ENCODE measurements at places on chromosomes 1 and 21.

GRCh38 chr1:175978476-175978875, 228.6 kb downstream of the COP1 start:
- no peak for DNase-seq

GRCh38 chr1:185567440-185567839, 166.8 kb upstream of the HMCN1 start:
- DNase-seq, result no peak

- no peak for DNase-seq
Observed at GRCh38 chr1:233570706-233571105, 43.2 kb upstream of the KCNK1 start.

DNA sequence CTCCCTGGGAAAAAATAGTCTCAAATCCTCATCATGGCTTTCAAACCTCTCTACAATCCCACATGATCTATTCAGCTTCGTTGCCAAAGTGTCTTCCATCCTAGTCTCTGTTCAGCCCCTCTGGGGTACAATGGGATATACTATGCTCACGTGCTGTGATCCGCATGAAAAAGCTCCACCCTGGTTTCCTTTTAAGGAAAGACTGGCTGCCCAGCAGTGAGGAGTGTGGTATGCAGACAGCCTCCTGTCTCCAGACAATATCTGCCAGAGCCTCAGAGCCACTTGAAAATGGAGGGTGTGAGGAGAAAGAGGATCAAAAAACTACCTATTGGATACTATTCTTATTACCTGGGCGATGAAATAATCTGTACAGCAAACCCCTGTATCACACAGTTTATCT, 194.5 kb downstream of the LHX8 start:
- no peak for DNase-seq

GRCh38 chr1:100413035-100413434, 60.7 kb downstream of the CDC14A start:
- peak; percentile 49 for DNase-seq

- DNase-seq, result no peak
Observed at GRCh38 chr1:8679395-8679800, 138.0 kb downstream of the RERE start.

DNA sequence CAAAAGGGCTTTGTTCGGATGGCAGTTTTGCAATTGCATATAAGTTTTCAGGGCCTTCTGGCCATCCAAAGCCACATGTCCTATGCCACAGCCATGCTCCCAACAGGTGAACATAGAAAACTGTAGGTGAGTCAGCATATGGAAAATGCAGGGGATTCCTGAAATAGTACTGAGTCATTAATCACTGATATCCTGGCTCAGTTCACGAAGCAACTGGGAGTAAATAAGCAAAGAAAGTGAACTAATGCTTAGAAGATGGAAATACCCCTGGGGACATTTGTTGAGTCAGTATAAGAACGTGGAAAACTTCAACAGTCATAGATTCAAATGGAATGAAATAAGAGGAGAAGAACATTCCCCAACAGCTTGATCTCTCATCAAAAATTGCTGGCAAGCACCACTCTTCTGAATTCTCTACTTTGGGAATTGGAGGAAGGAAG, 148.9 kb upstream of the RUNX1 start:
- DNase-seq, result no peak

DNA sequence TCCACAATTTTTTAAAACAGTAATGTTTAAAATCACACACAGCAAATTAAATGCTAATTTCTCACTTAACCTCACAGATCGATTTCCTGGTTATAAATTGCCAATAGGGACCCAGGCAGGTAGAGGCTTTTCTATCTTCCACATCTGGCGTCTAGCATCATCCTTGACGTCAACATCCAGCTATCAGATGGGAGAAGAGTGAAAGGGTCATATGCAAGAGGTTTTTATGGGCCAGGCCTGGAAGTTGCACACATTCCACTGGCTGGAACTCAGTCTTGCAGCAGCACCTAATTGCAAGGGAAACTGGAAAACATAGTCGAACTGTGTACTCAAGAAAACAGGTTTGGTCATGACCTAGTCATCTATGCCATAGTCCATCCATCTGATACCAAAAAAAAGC, 6.0 kb upstream of the EEIG2 start:
- DNase-seq, result no peak

GRCh38 chr1:14602136-14602535, 3.7 kb downstream of the KAZN start:
- DNase-seq, result no peak

DNA sequence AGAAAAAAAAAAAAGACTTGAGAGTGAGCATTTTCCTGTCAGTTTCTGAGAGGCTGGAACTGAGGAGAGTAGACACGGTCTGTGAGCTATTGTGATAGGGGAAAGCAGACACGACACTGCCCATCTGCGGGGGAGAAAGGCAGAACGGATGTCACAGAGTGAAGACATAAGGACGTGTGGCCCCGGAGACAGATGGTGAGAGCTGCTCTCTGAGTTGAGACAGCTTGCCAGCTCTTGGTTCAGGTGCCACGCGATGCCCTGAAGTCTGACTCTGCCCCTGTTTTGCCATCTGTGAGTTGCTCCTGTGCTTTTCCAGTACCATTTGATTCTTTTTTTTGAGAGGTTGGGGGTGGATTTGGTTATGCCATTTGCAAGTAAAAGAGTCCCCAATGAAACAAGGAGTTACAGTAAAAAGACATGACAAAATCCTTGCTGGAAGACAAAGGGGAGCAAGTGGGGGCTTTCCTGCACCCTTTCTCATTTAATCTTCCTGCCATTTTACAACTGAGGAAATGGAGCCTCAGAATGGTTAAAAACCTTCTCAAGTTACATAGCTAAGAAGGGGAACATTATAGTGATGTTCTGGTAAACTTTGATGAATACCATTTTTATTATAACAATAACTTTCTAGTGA, 128.9 kb upstream of the DNAH14 start:
- no peak for DNase-seq

DNA sequence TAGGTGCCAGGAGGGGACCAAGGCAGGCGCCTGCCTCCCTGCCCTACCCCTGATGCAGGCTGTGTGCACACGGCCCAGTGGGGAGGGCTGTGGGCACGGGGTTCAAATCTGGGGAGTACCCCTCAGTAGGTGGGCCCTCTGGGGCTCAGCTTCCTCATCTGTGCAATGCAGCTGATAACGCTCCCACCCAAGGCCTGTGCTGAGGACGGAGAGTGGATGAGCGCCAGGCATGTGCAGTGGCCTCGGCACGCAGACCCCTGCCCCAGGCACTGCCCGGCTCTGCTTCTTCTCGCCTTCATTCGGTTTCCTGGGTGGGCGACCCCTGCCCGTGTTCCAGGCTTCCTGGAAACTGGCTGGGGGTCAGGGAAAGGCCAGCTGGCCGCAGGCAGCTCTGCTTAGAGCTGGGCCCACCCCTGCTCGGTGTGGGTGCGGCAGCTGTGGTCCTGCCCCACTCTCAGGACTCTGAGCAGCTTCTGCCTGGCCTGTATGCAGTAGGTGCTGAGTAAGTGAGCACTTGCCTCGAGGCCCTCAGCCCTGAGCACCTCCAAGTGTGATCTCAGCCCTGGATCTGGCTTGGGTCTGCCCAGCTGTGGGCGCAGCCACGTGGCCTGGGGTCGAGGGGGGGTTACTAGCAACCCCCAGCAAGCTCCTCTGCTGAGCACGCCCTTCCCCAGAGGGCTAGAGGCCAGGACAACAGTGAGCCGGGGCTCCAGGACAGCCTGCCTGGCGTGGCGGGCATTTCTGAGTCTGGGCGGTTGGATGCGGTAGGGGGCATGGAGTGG, 11.9 kb upstream of the TNFRSF14 start:
- DNase-seq, result no peak

GRCh38 chr1:63836830-63837229, 63.0 kb downstream of the ROR1 start:
- DNase-seq, result no peak

DNA sequence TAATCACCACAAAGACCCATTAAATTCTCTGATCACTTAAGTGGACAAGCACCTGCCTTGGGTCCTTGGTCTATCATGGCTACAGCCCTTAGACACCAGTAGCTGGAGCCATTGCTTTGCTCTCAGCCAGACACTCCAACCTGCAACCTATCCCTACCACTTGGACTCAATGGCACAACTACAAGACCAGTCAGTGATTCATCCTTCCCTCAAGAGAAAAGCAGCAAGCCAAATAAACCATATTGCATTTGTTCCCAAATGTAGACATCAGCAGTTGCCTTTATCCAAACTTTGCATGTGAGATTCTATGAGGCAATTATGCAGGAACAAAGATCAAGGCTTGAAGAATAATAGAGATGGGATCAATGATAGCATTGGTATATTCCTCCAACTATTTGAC, 263.4 kb downstream of the HHIPL2 start:
- no peak for DNase-seq

GRCh38 chr1:36148821-36149236, 457 bp downstream of the TRAPPC3 start:
- no peak for DNase-seq

GRCh38 chr1:197955486-197956394, 38.6 kb downstream of the LHX9 start:
- no peak for DNase-seq

GRCh38 chr1:89873770-89874169, 52.9 kb downstream of the LRRC8D start:
- DNase-seq, result no peak

DNA sequence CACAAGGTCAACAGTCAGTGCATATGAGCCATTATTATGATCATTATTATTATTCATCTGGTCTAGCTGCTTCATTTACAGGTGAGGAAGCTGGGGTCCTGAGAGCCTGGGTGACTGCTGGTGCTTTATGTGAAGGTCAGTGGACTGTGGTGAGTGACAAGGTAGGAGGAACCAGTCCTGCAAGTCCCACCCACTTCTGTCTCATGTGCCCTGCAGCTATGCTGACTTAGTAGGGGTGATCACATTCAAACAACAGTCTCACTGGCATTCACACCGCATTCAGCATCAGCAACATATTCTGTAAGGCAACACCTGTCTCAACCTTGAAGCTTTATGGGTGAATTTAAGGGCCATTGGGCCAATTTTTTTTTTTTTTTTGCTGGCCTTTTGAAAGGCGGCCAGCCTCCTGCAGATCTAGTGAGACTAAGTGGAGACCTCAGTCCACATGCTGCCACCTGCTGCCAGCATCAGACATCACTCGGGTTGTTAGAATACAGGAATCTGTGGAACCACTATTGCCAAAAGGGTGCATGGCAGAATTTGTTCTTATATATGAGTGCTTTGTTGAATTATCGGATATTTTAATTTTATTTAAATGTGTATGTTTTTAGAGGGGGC, 59.9 kb upstream of the CACNA1E start:
- peak; percentile 27 for DNase-seq

GRCh38 chr1:47785561-47786271, 211.5 kb downstream of the TRABD2B start:
- no peak for DNase-seq

DNA sequence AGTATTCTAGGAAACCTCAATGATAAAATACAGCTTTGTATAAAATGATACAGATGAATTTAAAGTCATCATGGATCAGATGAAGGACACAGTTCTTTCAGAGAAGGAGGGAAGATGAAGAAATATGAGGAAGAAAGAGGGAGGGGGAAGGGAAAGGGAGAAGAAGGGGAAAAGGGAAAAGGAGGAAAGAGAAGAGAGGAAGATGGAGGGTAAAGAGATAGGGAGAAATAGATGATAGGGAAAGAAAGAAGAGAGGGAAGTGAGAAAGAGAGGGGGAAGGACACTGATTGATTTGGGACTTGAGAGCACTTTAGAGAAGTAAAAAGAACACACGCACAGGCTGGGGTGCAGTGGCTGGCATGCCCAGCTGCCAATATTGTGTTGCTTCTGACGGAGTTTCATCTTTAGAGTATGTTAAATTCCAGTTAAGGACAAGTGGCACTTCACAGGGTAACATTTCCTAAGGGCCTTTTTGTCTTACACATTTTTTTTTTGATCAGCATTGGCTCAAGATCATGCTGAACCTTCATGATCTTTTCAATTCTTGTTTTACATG, 235.9 kb upstream of the DMRTA2 start:
- DNase-seq, result no peak

- peak; percentile 37 for DNase-seq
Observed at GRCh38 chr1:160954158-160955104, at the start of gene ITLN2. TSS of gene ITLN2 (minus strand) at chr1:160954809. CDS start at chr1:160954741, 68 bp downstream.

DNA sequence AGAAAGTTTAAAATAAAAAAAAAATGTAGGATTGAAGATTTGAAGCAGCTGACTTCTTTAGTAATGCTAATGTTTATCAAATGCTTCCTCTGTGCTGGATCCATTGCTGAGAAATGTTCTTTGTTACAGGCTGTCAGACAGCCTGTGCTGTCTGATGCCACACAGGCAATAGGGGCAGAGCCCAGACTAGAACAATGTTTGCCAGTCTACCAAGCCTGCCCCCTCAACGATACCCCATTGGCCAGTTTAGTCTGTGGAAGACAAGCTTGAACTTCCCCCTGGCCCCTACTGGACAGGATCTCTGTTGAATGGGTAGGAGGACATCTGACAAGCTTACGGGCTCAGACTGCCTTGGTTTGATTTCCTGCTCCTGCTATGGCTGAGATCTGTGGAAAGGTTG, 79.4 kb downstream of the PAPPA2 start:
- DNase-seq, result no peak

Data from CD4-positive, alpha-beta T cell treated with Interleukin-15 for 4 hours (primary cell).